ENCODE measurements at places on chromosomes 3 and 15.
A peak's percentile ranks its signal among the peaks of the same experiment; 100 is the strongest.

DNA sequence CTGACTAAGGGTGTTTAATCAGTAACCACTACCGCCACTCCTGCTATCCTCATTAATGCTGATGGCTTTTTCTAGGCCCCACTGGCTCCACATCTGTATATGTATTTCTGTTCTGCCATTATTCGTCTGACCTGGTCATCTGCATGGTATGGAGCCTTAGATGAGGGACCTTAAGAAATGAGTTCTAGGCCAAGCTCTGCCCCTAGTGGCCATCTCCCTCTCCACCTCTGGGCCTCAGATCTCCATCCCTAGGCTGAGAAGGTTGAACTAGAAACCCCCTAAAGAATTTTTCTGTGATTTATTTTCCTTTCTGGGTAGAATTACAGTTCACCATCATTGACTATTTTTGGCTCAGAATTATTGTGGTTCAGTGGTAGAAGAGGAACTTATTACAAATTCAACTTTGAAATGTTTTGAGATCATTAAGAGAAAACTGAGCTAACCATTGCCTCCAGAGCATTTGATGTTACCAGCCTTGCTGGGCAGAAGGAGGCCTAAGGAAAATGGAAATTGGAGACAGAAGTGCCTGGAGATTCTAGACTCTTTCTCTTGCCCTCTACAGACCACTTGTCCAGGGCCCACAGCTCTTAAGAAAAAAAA is 325.2 kb upstream of the NR2E3 start:
- DNase-seq = no peak

DNA sequence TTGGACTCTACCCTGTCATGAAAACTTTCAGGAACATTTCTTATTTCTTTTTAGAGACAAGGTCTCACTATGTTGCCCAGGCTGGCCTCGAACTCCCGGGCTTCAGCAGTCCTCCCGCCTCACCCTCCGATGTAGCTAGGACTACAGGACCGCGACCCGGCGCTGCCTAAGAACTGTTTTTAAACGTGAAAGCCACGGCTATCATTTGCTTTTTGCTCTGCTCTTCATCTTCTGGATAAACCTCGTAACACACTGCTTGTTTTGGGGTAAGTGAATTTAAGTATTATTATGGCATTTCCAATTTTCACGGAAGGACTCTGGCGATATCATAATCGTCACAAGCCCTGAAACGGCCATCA is 14.3 kb upstream of the CCNL1 start:
- no peak for DNase-seq

DNA sequence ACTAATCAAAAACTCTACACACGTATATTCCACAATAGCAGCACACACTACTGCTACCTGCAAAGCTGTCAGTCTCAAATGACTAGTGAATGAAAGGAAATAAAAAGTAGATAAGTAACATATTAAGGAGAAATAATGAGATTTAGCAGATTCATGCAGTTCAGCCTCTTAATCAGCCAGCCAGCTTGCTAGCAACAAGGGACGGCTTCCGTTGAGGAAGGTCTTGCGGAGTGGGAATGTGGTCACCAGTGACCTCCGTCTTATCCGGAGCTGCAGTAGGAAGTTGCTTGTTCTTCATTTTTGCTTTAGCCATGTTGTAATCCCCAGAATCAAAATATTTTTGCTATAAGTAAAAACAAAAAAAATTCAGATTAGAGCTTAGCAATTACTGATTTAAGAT is 17.1 kb downstream of the ARPP19 start:
- DNase-seq = no peak

DNA sequence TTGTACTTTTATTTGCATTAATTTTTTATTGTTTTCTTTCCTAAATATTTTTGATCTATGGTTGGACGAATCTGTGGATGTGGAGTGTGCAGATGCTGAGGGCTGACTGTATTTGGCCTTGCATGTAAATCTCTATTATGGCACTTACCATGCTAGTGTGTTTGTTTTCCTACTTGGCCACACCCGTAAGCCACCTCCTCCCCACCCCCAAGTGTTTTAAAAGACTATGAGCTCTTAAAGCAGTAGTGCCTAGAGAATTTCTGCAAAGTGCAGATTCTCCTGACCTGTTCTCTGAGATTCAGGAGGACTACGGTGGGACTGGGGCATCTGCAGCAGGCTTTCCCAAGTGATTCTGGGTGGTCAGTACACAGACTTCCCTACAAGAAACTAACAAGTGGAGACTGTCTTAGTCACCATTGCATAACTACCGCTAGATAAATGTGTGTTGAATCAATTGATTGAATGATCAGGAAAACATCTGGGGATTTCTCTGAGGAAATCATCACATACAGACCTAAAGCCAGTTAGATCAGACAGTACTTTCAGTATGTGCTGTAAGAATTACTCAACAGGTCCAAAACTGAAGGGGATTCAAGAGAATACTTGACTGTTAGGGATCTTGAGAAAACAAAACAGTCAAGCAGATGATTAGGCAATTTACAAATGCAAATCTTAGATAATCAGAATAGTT is 6.2 kb upstream of the TIPARP start:
- DNase-seq = no peak

DNA sequence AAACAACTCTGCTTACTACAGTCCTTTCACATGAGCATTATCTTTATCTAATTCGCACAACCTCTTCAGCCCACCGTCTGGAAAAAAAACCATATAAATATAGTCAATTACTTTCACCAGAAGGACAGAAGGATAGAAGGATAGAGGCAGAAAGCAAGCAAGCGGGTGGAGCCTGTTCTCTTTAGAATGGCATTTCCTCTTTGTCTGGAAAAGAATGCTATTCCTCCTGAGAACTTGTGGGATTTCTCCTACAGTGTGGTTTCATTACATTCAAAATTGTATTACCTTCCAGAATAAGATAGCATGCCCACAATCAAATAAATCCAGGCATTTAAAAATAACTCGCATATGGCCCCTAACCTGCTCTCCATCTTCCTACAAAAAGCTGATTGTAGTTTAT is 23.1 kb downstream of the SLC30A4 start:
- no peak for DNase-seq

DNA sequence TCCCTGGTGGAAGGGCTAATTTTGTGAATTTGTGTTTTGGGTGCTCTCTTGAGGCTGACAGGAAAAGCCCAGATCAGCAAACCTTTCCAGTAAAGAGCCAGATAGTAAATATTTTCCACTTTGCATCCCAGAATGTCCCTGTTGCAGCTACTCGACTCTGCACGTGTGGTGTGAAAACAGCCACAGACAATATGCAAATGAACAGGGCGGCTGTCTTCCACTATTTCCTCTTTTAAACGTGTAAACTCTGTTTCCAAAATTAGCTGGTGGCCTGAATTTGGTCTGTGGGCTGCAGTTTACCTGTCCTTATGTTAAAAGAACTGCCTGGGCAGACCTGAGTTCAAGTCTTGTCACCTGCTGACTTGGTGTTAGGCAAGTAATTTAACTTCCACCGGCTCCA is 202.7 kb downstream of the EDEM1 start:
- no peak for DNase-seq

- peak; percentile 16 for DNase-seq
Observed at GRCh38 chr3:57068437-57069089, 8.1 kb downstream of the SPATA12 start.

DNA sequence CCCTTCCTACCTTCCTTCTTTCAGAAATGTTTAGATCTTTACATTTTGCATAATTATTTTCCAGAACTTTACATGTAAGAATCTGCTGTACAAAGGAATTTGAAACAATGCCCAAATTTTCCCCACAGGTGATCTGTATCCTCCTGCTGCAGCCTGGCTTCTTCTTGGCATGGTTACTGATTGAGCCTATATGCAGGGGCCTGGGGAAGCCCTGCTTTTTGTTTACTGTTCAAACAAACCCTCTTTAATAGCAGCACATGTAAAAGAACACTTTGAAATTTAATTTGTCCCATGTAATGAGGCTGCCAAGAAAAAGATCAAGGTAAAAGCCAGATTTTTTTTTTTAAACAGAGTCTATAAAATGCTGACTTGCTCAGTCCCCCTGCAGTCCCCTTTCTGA is 432.2 kb downstream of the TUSC7 start:
- DNase-seq = no peak

GRCh38 chr3:53226841-53227407 is 28.9 kb downstream of the TKT start:
- no peak for DNase-seq

GRCh38 chr3:183629546-183630301 is 5.7 kb upstream of the KLHL24 start:
- no peak for DNase-seq

GRCh38 chr3:81643721-81644120 is 117.7 kb downstream of the GBE1 start:
- DNase-seq = no peak

GRCh38 chr15:63156755-63157117 is 541 bp downstream of the RPS27L start:
- peak; percentile 18 for DNase-seq

DNA sequence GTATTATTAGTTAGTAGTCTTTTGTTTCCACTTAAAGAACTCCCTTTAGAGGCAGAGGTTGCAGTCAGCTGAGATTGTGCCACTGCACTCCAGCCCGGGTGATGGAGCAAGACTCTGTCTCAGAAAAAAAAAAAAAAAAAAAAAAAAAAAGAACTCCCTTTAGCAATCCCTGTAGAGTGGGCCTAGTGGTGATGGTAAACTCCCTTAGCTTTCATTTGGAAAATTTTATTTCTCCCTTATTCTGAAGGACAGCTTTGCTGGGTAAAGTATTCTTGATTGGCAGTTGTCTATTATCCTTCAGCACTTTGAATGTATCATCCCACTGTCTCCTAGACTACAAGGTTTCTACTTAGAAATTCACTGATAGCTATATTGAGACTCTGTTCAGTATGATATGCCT is 46.0 kb downstream of the RPL39L start:
- DNase-seq = no peak

- no peak for DNase-seq
Observed at GRCh38 chr3:11651477-11651876, 7.8 kb upstream of the VGLL4 start.

DNA sequence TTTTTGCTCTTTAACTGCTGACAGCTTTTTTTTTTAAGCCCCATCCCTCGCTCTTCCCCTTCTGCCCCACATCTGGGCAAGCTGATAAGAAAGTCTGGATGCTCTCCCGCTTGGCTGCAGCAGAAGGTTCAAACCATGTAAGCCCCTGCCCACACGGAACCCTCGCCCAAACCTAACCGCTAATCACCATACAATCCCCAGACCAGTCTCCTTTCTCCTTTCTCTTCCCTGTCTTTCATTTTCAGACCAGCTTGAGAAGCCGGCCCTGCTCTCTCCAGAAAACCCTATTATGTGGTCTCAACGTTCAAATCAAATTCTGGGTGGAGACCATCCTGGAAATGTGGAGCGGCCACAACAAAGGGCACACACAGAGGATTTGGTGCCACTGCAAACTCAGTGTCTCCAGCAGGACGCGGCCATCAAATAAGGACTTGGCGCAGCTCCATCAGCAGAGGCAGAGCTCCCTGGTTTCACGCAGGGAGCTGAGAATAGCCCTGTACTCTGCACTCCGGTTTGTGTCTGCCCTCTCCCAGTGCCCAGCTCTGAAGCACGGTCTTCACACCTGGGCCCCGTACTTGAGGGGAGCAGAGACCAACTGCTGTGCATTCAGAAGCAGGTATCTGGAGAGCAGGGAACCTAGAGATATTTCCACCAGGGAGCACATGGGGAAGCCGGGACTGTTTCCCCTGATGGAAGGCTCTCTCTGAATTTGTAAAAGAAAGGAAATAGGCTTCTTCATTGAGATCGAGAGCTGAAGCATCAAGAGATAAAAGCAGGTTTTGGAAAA is 92.6 kb downstream of the XXYLT1 start:
- DNase-seq = no peak

DNA sequence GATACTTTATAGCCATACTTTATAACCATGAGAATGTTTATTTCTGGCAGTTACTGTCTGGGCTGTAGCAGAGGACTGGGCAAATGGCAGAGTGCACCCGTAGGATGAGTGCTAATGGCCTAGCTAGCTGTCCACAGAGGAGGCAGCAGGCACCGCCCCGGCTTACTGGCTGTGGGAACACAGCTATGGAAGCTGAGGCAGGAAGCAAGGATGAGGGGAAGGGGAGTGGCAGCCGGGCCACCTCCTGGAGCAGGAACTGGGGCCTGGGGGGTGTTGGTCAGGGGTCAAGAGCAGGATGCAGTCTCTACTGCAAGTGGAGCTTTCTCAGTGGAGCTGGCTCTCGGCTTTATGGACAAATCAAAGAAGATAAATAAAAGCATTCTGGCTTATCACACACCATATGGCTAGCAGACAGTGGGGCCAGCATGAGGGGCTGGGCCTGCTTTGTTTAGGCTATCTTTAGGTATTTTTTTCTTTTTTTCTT is 316.8 kb upstream of the CTDSPL start:
- DNase-seq = no peak

DNA sequence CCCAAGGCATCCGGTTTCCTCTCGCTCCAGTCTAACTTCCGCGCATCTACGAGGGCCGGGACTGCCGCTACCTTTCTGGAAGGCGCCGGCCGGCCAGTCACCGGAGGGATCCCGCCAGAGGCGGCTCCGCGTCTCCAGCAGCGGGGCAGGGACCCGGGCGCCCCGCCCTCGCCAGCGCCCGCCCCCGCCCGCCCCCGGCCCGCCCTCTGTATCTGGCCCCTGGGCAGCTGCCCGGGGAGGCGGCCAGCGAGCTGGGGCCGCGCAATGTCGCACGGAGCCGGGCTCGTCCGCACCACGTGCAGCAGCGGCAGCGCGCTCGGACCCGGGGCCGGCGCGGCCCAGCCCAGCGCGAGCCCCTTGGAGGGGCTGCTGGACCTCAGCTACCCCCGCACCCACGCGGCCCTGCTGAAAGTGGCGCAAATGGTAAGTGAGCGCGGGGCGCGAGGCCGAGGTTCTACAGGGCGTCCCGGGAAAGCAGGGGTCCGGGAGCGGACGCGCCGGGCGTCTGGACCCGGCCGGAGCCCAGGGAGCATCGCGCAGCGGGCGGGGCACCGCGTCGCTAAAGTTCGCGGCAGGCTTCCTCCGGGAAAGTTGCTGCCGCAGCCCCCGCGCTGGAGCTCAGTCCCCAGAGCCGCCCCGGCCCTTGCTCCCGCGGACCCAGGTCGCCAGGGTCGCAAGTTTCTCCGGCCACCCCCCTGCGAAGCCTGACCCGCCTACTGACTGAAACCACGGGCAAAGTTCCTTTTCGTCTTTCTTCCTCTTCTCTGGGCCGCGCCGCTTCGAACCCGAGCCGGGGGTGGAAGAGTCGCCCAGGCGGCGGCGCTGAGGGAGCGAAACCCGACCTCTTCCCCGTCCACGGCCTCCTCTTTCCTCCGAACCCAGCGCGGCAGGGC is at the start of gene CMTM7:
Gene CMTM7, plus strand, starts transcription at position 211 of the 893 bp plus-strand sequence. Its CDS starts 54 bp downstream, at position 265.
- peak; percentile 72 for DNase-seq

DNA sequence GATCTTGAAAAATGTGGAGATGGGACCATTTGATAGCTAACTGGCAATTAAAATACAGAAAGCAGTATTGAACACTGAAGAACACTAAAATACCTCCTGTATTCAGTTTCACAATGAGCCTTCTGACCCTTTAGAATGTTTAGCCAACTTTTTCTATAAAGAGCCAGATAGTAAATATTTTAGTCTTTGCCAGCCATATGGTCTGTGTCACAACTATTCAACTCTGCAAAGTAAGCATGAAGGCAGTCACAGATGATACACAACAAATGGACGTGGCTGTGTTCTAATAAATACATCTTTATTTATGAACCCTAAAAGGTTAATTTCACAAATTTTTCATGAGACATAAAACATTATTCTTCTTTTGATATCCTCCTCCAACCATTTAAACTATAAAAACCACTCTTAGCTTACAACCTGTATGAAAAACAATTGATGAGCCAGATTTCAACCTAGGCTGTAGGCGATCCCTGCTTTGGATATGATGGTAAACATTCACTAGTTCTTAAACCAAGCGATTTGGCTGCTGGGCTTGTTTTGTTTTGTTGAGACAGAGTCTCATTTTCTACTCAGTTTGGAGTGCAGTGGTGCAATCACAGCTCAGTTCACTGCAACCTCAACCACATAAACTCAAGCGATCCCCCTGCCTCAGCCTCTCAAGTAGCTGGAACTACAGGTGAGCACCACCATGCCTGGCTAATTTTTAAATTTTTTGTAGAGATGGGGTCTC is 13.6 kb upstream of the CSPG5 start:
- no peak for DNase-seq

Data from CD4-positive, alpha-beta T cell treated with Interleukin-10 for 1 hour (primary cell).